ENCODE measurements at places on chromosomes 1 and 21. TPM values are rescaled to one million over a fixed set of nuclear protein-coding genes. Genes with fewer than 3 reads are reported as not detected.

Gene L1TD1
- not detected for total RNA-seq

Gene BTBD19
- 0.81 TPM for total RNA-seq

Gene CSF3R
- not detected for total RNA-seq

Gene COL16A1
- total RNA-seq: 365 TPM

Gene MATN1
- 0.26 TPM for total RNA-seq

Gene OR10Z1
- not detected for total RNA-seq

Gene GNG12
- total RNA-seq: 330 TPM

Gene CHAF1B
- 16.6 TPM for total RNA-seq

- DNase-seq: no peak
These were observed 68.9 kb downstream of the LRRC8C start for GRCh38 chr1:89701746-89702241.

DNA sequence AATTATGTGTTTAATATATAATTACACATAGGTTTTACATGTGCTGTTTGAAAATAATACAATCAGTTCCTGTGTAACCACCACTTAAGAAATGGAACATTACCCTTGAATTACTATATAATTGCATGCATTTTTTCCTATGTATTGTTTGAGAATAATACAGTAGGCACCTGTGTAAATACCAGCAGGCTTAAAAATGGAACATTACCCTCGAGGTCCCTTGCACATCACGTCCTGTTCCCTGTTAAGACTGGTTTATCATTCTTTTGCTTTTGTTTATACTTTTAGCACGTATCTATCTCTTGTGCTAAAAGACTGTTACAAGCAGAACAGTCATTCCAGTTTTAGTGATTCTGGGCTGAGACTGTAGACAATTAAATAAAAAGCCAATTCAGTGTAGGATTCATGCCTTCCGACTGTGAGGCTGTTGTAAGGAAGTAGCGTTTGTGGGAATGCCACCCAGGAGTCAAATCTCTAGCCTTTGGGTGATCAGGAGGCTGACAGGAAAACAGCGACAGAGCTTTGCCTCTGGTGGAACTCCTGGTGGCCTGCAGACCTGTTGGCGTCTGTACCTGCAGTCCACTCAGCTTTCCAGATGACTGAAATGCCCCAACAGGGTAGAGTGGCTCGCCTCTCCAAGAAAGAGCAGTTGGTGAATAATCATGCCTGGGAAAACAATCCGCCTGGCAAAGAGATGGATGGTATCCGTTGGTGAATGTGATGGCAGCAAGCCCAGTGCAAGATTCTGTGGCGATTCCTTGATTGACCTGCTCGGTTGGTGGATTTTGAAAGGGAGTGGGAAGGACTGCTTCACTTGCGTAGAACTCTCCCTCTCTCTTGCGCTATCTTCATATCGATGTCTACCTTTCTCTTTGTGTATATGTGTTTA, 58.0 kb downstream of the DISC1 start:
- DNase-seq: peak; percentile 57

DNA sequence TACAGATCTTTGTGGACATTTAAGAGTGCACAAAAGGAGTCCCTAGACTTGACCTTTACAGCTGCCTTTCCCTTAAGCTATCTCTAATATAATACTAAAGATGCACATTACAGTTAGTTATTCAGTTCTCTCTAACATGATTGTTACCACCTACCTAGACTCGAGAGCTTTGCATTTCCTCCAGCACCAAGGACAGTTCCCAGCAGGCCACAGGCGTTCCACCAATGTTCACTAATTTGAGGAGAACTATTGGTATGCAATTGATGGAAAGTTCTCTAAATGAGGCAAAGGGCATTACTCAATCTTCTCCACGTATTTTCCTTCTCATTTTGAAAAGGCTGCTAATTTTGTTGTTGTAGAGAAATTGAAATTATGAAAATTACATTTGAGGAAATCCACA, 5.4 kb upstream of the NTNG1 start:
- no peak for DNase-seq

- DNase-seq: no peak
These were observed 756 bp upstream of the RBM34 start for GRCh38 chr1:235161685-235162327.

GRCh38 chr1:5836776-5837440, 155.3 kb downstream of the NPHP4 start:
- no peak for DNase-seq

DNA sequence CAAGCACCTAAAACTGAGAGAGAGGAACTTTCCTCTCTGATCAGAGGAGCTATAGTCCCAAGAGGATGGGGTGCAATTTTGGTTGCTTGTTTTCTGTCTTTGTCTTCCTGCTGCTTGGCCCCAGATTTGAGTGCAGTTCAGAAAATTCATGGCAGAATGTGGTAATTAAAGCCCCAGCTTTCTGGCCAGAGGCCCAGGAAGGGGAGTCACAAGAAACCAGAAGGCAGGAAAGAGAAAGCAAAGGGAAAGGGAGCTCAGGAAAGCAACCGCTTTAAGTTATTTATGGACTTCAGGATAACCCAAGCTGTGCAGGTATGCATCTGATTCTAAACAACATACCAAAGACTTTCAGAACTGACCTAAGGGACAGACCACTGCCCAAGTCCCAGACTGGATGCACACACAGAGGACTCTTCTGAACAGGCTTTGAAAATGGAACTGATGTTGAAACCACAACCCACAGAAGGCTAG, 88.8 kb downstream of the ST3GAL3 start:
- DNase-seq: peak; percentile 39

GRCh38 chr1:75233302-75233929, 99.2 kb downstream of the LHX8 start:
- DNase-seq: peak; percentile 18

DNA sequence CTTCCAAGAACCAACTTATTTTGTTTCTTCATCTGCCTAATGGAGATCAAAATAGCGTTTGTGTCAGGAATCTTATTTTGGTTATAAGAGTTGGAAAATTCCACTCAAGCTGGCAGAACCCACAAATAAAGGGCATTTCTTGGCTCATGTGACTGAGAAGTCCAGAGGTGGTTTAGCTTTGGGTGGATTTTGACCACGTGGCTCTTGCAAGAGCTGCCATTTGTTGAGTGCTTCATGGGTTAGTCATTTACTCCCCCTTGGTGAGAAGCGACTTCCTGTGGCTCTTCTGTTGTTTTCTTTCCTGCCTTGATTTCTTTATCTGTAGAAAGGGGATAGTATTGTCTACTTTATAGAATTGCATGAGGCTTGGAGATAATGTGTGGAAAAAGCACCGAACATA, 9.5 kb upstream of the RNF186 start:
- DNase-seq: no peak

DNA sequence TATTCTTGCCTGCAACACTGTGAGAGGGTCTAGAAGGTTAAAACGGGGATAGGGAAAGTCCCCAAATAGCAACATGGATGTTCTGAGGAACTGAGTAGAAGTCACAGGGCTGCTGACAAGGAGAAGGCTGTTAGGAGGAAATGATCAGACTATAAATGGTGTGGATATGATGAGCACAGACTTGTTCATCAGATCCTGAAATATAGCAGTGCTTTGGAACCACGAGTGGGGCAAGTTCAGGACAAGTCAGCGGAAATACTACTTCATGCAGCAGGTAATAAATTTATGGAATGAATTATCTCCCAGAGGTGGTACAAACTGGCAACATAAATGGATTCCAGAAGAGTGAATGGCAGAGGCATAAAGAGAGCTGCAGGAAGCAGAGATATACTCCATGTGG, 3.2 kb upstream of the KIAA0040 start:
- DNase-seq: no peak

DNA sequence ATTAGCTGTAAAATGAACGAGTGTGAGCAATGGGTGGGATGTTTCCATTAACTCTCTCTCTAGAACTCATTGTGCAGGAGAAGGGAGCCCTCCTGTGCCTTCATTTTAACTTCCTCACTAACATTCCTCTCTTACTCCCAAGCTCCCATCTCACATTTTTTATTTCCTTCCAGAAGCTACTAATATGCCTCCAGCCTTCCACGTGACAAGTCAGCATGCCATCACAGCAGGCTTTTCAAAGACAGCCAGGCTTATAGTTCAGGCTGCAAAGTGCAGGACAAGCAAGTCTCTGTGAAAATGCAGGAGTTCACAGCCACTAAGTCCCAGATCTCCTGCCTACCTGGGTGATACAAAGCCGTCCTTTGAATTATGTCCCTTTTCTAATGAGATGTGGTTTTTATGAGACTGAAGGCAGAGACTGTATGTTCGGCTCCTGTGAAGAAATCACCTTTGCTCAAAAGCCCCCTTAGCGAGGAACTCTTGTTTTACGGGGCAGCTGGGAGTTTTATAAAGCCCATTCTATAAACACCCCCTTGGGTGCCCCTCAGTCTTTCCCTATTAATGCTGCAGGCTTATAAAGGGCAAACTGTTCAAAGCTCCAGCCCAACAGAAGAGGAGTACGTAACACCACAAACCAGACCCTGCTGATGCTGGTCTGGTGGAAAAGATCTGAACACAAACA, 14.8 kb upstream of the ANGPTL7 start:
- no peak for DNase-seq

- no peak for DNase-seq
These were observed 12.2 kb upstream of the STXBP3 start for GRCh38 chr1:108734171-108734865.

DNA sequence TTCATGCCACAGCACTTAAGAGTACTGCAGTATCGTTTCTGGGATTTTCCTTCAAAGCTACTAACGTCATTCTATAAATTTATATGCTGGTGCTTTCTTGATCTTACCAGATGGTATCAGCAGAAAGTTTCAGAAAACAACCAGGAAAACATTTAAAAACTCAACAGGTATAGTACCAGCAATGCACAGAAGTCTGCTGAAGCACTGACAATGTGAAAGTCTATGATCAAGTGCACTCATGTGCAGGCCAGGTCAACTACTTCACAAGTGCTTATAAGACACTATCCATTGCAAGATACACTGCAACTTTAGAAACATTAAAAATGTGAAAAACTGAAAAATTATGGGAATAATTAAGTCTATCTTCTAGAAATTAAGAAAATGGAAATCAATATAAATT, 34.7 kb downstream of the LYST start:
- no peak for DNase-seq

GRCh38 chr1:21261551-21262292, 28.5 kb downstream of the ECE1 start:
- DNase-seq: peak; percentile 89

DNA sequence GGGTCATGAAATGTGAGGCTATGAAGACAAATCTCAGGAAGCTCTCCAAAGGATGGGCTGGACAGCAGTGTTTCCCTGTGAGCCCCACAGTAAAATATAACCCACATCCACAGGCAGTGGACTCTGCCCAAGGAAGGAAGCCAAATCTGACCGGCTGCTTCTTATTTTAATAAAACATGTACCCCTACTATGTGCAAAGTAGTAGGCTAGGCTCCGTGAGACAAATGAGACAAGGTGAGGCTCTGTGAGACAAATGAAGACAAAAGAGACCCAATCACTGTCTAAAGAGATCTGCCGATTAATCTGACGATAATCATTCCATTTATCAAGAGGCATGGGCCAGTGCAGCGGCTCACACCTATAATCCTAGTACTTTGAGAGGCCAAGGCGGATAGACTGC, 2.1 kb downstream of the ASAP3 start:
- DNase-seq: no peak

DNA sequence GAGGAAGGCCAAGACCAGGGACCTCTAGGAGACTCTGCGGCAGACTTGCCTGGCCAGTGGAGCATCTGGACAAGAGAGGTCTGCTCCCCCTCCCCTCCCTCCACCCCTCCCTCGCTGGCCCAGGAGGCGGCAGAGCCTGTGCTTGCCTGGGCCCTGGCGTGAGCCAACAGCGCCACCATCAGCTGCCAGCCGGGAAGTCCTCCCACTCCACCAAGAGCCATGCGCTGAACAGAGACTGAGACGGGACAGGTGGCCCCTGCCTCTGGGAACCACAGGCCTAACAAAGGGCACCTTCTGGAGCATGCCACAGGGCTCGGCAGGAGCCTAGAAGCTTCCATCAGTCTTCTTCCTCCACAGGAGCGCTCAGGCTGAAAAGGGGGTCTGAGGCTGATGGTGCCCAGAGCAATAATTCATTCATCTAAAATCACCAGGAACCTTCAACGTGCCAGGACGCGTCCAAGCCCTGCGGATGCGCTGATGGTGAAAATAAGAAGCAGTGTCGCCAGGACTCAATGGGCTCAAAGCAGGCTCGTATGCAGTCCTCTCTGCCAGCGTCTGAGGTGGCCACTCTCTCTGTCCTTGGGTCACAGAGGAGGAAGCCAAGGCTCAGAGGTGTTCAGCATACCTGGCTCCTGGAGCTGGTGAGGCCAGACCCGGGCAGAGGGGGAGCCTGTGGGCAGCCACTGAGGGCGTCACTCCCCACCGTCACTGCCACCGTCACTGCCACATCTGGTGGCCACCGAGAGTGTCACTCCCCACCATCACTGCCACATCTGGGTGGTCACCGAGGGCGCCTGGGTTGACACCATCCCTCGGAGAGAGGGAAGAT, 161.2 kb downstream of the NPHP4 start:
- DNase-seq: no peak

- no peak for DNase-seq
These were observed 225.8 kb downstream of the NEGR1 start for GRCh38 chr1:72056516-72056915.

GRCh38 chr1:194537521-194537920, 1351.1 kb upstream of the B3GALT2 start:
- no peak for DNase-seq
